ENCODE measurements at places on chromosomes 7 and 10.

DNA sequence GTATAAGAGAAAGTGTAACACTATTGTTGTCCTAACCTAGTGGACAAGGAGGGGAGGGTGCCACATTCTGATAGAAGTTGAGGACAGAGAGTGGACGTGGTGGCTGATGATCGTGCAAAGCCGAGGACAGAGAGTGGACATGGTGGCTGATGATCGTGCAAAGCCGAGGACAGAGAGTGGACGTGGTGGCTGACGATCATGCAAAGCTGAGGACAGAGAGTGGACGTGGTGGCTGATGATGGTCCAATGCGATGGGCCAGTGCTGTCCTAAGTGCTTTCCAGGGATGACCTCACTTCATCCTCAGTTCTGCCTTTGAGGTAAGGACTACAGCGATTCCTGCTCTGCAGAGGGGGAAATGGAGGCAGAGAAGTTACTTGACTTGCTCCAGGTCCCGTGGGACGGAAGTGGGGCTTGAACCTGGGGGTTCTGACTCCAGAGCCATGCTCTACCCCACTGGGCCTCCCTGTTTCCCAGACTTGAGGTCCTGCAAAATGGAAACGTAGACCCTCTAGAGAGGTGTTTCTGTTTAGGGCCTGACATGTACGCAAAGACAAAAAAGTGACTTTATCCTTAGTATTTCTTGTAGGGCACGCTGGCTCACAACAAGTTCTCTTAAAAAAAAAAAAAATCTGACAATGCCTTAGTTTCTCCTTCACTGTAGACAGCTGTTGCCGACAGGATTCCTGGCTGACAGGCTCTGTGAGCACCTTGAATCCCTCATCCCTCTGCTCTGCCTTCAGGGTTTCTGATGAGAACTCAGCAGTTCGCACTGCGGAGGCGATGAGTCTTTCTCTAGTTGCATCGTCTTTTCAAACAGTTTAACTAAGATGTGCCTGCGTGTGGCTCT lies 20.3 kb upstream of the NCAPG2 start:
- DNase-seq: no peak

GRCh38 chr7:81173766-81174281 lies 255.0 kb upstream of the SEMA3C start:
- peak; percentile 30 for DNase-seq

- DNase-seq: peak; percentile 47
These were observed 17.7 kb downstream of the CLIP2 start for GRCh38 chr7:74306730-74307469.

- DNase-seq: no peak
These were observed 15.9 kb downstream of the SORCS3 start for GRCh38 chr10:104657036-104657435.

DNA sequence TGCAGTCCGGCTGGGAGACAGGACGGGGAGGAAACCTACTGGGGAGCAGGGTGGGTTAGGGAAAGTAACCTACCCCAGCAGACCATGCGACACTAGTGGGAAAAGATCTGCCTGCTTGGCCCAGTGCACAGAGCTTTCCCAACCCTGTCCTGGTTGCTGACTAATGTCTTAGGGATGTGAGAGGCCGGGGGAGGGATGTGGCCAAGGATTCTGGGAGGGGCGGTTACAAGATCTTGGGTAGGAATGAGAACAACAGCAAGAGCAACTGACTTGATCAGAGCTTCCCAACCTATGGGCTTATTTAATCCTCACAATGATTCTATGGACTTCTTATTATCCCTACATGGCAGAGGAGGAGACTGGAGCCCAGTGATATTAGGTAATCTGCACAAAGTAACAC lies 24.0 kb upstream of the EIF5AL1 start:
- peak; percentile 27 for DNase-seq

- no peak for DNase-seq
These were observed 9.2 kb downstream of the PLAU start for GRCh38 chr10:73920089-73920488.

DNA sequence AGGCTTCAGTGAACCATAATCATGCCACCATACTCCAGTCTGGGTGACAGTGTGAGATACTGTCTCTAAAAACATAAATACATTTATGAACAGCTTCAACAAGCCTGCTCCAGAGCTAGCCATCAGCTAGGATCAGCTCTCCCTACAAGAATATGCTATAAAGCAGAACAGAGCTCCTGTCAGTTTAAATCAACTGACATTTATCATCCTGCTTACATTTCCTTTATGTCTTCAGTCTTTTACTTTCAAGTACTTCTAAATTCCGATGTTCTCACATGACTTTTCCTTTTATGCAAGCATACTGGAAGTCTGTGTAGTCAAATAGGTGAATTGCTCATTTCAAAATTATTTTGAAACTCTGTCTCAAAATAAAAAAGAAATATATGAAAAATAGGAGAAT lies 64.6 kb downstream of the COA1 start:
- no peak for DNase-seq

- no peak for DNase-seq
These were observed at the start of gene LANCL2 for GRCh38 chr7:55365205-55365674. Gene LANCL2 (plus strand): TSS chr7:55365337. CDS start chr7:55366026, 689 bp downstream.

GRCh38 chr7:4906682-4907081 lies 23.2 kb upstream of the RADIL start:
- DNase-seq: no peak

DNA sequence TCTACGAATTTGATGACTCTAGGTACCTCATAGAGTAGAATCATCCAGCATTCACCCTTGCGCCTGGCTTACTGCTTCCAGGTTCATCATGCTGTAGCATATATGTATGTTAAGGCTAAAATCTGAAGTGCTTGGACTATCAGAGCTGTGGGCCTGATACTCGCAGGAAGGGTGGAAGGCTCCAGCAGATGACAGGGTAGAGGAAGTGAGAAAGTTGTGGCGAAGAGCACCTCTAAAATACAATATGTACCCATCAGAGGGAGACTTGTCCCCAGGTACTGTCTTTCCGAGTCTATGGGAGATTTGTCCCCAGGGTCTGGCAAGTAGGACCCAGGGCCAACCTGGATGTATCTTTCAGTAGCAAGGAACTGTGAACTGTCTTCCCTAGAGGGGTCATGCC lies 48.1 kb upstream of the PLEKHA1 start:
- no peak for DNase-seq

- no peak for DNase-seq
These were observed 24.9 kb upstream of the WDFY4 start for GRCh38 chr10:48659790-48660189.

GRCh38 chr10:79315602-79315920 lies 31.7 kb upstream of the PPIF start:
- no peak for DNase-seq

DNA sequence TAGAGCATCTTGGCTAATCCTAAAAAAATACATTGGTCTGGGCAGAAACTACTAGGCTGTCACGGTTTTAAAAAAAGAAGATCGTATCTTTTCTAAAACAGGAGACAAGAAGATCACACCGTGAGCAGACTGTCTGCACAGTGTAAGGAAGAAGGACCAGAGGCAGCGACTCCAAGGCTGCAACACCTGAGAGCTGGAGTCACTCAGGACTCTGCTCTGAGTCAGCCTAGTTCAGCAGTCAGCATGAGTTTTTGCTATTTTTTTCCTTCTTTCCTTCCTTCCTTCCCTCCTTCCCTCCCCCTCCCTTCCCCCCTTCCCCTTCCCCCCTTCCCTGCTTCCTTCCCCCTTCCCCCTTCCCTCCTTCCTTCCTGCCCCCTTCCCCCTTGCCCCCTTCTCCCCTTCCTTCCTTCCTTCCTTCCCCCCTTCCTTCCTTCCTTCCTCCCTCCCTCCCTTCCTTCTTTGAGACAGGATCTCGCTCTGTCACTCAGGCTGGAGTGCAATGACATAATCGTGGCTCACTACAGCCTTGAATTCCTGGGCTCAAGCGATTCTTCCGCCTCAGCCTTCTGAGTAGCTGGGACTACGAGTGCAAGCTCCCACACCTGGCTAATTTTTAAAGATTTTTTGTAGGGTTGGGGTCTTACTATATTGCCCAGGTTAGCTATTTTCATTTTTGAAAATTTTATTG lies 24.4 kb downstream of the BAG3 start:
- DNase-seq: no peak

DNA sequence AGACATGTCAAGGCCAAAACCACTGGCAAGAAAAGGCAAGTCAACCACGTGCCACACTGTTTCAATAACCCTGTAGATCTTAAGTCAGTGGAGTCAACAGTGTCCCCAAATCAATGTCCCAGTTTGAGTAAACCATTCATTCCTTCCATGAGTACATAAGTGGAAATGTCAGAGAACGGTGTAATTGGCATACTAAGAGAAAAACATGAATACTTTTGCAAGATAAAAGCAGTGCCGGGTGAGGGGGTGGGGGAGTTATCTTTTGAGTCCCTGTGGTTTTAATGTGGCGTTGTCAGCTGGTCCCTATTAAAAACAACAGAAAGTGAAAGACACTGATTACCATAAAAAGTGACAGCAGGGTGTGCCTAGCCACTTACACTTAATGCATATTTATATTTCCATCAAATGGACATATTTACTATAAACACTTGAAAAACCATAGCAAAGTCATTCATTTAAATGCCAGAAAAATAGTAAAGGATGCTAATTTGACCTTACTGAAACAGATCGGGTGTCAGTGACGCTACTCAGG lies 37.8 kb downstream of the RSU1 start:
- DNase-seq: peak; percentile 18

DNA sequence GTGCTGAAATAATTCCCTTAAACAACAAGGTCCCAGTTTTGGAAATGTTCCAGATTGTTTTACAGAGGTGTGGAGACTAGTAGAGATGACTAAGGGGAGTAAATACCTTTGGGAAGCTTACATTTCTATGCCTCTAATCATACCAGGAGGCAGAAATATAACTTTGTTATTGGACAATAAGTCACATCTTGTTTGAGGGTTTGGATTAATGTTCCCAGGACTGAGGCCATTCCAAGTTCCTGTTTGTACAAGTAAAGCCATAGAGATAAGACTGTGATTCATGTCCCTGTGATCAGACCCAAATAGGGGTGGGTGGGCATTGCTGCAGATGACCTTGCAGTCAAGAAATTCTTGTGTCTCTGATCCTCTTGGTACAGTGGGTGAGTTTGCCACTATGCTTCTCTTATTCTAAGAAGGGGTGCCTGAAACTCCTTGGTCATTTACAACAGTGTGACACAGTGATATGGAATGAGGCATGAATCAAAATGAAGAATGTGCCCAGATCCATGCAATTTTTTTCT lies 508.3 kb downstream of the SORCS3 start:
- no peak for DNase-seq

DNA sequence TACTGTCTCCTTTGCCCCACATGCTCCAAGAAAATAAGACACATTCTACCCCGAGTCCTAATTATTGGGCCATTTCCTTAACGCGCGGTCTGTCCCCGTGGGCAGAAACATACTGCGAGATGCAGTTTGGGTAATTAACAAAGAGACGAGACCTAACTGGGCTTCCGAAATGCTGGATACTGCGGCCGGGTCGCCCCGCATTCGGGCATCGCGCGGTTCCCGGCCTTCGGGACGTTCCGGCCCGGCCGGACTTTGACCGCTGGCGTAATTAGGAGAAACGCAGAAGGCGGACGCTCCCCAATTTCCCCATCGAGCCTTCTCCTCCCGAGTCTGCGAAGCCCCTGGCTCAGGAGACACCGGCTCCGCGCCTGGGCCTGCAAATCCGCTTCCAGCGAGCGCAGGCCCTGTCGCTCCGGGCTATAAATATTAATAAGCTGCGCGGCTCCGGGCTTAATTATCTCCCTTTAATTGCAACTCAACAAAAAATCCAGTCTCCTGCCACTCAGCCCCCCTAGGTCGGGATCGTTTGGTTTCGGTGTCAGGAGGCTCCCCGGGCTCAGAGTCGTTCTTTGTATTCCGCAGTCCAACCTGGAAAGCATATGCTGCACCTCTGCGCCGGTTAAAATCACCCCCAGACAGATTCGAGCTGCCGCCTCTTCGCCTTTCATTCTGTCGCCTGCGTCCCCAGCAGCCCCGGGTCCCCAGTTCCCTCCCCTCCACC lies 131.5 kb downstream of the SPAG6 start:
- DNase-seq: no peak

DNA sequence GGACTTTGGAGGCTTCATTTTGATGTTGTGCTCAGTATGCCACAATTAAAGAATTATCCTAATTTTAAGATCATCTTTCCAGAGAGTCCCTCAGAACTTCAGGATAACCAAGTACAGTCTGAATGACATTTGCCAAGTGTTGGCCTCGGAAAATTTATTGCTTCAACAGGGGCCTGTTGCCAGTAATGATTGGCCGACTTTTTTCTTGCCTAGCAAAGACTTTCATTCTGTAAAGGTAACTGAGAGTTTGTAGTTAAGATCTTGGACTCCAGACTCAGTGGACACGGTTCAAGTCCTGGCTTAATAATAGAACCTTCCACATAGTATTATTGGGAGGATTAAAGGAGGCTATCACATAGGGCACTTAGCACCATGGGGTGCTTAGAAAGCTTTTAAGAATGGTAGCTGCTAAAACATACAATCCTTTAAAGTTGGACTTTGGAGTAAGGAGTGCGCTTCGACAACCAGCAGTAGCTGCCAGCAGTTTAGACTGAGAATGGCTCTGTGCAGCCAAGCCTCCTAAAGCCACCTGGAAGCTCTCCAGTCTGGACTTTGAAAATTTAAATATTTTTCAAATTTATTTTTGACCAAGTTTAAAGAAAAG lies 90.0 kb downstream of the PLCE1 start:
- DNase-seq: no peak

DNA sequence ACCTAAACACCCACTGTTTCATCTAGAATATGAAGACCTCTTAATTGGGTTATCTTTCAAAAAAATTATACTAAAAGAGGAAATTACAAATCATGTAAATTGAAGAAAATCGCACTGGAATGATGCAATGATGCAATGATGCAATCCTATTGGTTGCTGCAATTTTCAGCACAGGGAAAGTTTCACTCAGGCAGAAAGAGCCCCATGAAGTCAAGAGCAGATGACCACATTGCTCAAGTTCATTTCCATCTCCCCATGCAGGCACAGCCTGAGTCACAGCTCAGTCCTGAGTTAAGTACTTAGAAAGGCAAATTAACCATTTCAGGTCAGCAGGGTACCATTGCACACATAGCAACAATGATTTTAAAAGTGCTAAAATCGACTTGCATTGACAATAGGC lies 180.3 kb upstream of the MYO3A start:
- no peak for DNase-seq

GRCh38 chr7:44187636-44188416 lies 1.4 kb downstream of the GCK start:
- no peak for DNase-seq

DNA sequence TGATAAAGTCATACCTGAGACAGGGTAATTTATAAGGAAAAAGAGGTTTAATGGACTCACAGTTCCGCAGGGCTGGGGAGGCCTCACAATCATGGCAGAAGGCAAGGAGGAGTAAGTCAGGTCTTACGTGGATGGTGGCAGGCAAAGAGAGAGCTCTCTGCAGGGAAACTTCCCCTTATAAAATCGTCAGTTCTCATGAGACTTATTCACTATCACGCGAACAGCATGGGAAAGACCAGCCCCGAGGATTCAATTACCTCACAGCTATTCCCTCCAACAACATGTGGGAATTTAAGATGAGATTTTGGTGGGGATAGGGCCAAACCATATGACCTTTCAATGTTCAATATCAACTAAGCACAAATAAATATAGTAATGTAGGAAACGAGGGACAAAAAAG lies 559.4 kb upstream of the KCND2 start:
- DNase-seq: no peak

Data from pancreas (tissue), 10 donors.